ENCODE measurements at places on chromosomes 5 and 9.

DNA sequence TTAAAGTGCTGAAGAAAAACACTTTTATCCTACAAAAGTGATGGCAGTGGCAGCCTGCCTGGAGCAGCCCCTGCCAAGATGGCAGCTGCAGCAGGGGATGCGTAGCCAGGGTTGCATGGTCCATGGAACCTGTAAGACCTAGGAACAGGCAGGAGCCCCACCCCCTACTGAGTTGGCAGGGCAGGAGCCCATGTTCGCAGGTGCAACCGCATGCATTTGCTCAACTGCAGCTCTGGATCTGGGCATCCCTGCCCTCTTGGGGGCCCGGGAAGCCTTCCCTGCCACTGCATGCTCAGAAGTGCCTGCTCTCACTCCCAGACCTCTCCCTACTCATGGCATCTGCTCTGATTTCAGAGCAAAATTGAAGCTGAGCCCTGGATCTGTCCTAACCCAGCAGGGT lies 779.6 kb downstream of the CDH18 start:
- no peak for DNase-seq

DNA sequence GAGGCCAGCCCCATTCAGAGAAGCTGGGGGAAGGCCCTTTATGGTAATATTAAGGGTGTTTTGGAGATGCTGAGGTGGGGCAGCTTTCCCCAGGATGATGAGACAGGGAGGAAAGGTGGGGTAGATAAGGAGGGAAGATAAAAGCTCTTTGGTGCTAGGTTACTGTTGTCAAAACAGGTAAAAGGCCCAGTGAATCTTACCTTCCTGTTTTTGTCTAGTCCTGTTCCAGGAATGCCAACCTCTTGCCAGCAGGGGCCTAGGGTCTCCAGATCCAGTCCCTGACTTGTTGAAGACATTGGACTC lies 797 bp upstream of the CCL27 start:
- no peak for DNase-seq

- no peak for DNase-seq
Observed at GRCh38 chr9:137454145-137454596, 5.0 kb downstream of the NSMF start.

DNA sequence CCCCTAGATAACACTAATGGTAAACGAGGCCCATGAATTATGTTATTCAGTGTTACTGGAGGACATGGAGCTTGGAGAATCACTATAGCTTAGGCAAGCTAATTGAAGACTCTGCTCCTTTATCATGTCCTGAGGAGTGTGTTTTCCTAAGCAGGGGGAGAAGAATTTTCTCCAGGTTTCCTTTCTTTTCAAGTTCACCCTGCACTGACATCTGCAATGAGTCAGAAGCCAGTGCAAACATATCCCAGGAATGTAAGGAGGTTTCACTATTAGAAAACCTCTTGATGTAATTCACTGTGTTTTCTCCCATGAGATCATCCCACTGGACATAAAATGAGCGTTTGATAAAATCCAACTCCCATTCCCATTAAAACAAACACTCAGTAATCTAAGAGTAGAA lies 75.6 kb downstream of the DMRT2 start:
- no peak for DNase-seq

GRCh38 chr5:107955321-107955720 lies 284.6 kb upstream of the EFNA5 start:
- DNase-seq = no peak

- DNase-seq = no peak
Observed at GRCh38 chr5:161745392-161745791, 59.9 kb downstream of the GABRA6 start.

DNA sequence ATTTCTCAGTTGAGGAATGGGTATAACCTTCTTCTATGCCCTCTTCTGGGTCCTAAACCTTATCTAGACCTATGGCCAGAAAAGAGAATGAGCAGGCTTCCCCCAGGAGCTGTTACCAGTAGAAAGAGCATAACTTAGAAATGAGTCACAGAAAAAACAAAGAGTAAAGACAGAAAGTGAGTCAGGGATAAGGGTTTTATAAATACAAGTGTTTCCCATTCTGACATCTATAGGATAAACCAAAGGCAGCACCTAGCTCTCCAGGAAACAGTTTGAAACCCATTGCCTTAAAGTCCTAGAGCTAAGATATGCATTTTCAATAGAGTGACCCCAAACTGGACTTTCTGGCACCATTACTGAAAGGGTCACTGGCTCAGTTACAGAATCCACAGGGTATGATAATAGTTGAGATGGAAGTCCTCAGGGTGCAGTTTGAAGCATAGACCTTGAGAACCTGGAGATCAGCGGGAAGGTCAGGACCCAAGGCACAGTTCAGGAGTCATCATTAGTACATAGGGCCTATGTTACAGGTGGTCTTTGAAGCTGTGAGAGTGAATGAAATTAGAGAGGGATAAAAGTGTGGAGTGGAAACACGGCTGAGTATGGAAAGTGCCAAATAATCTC lies 42.7 kb upstream of the LIFR start:
- DNase-seq = peak; percentile 81

DNA sequence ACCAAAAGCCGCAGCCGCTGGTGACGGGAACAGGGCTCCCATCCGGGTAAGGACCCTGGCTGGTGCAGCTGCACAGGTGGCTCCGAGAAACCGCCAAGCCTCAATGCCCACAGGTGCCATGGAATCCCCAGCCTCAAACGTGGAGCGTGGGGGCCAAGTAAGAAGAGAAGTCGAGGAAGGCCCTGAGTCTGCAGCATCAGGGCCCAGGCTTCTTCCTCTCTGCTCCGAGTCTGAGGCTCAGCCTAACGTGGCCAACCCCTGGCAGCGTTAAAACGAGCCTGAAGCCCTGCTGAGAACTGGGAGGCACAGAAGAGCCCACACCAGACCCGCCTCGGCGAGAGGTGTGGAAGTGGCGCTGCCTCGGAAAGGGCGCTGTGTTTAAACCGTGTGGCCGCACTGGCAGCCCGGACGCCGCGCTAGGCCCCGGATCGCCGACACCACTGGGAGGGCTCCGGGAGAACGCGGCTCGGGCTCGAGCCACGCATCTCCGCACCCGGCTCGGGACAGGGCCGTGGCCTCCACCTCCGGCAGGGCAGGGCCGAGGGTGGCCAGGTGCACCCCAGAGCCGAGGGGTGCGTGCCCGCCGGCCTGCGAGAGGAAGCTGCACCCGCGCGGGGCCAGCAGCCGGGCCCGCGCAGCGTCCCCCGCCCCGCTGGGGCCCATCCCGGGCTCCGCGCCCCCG lies 730 bp downstream of the ZMYND19 start:
- no peak for DNase-seq

GRCh38 chr5:15203376-15203775 lies 296.6 kb upstream of the FBXL7 start:
- DNase-seq = peak; percentile 24

GRCh38 chr9:16618524-16618923 lies 251.9 kb downstream of the BNC2 start:
- DNase-seq = no peak

GRCh38 chr5:82754759-82755158 lies 322.4 kb downstream of the TMEM167A start:
- DNase-seq = no peak

- no peak for DNase-seq
Observed at GRCh38 chr5:65018763-65019162, 250.0 kb downstream of the CWC27 start.

DNA sequence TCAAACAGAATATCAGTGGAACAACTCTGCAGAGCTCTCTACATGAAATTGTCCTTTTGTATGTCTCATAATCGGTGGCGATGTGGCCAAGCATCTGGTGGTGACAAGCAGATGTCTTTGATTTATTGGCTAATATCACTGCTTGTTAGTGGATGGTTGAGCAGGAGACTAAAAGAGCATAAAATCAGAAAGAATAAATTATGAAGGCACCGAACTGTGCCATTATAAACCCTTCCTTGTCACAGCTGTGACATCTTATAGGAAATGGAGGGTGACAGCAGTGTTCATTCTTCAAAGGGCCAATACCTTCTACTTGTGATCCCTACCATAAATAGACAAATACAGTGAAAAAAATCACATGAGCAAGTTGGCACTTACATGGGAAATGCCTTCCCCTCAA lies 1404.3 kb downstream of the MAT2B start:
- DNase-seq = no peak

GRCh38 chr9:37602817-37603216 lies 10.4 kb upstream of the TOMM5 start:
- DNase-seq = no peak

- DNase-seq = no peak
Observed at GRCh38 chr9:600006-600405, 241.5 kb upstream of the DMRT1 start.

GRCh38 chr5:114657342-114658130 lies 295.7 kb downstream of the KCNN2 start:
- DNase-seq = no peak

- no peak for DNase-seq
Observed at GRCh38 chr5:39446231-39446630, 21.5 kb upstream of the DAB2 start.

DNA sequence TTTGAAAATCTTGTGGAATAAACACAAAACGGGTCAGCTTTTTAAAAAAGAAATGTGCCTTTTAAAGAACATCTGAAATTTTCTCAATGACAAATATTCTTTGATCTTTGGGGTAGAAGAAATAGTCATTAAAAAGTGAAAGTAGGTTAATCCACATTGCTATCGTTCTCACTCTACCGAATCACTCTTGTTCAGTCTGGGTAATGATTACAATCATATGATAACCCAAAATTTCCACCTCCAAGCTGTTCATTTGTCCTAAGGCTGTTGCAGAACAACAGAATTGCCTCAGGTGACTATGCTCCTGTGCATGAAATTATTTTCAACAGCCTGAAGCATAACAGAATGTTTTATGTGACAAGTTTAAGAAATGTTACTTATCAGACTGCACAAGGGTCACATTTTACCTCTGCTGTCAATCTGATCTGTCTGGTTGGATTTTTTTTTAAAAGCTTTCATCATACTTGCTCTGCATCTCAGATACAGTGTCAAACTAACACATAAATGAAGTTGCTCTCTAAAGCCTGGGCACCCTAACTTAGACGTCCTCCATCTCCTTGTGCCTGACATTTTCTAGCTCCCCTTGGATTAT lies 227.3 kb downstream of the LURAP1L start:
- no peak for DNase-seq

DNA sequence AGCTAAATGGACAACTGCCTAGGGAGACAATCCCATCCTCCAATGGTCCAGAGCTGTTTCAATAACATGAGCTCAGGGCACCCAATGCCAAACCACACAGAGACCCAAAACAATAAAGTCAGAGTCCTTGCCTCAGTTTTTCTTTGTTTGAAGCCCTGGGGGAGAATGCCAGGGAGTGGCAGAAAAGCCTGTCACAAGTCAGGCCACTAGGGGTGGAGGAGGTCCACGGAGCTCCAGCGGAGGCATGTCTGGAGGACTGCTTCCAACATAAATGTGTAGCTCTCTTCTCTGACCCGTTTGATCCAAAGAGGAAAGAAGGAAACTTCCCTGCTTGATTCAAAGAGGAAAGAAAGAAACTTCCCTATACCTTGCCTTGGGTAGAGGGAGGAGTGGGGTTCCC lies 175.3 kb downstream of the HSPA4 start:
- DNase-seq = no peak

GRCh38 chr9:112378328-112379176 lies 1.4 kb upstream of the HSDL2 start:
- DNase-seq = peak; percentile 4

DNA sequence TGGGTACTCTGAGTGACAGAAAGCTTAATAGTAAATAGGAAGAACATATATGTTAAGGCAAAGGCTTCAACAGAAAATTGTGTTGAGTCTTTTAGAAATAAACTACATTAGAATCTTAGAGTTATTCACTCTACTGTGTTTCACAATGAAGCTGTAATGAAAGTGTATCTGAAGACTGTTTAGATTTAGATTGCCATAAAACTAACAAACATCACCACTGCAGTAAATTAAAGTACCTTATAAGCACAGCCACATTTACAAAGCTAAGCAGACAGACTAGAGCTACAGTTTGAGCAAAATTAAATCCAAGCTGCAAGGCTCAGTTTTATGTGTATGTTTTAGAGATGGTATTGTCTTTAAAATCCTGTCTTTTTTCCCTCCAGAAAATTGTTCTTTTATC lies 172.4 kb downstream of the PBX3 start:
- DNase-seq = no peak

DNA sequence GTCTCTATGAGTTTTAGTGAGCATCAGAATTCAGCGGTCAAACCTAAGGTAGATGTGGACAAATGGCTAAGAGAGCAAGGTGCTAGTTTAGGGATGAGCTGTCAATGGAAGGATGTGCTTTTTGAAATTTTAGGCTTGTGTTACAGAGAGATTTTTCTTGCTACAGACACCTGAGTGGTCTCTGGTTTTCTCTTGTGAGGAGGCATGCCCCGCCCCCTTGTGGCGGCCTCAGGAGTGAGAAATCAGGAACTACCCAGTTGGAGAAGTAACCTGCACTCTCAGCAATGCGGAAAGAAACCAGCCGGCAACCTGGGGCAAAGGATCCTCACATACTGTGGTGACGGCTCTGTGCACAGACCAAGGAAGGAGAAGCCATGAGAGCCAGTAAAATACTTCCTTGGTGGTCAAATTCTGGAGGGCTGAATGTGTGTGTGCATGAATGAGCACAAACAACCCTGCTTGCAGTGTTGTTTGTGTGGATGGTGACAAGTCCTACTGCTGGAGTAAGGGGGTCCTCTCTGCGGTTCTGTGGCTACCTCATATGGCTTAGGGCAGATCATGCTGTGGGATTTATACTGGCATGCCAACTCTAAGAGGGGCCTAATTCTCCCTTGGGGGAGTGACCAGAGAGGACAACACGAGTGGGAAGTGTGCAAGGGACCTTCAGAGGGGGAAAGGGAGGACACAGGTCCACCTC lies 16.7 kb upstream of the HSD17B4 start:
- DNase-seq = peak; percentile 28

DNA sequence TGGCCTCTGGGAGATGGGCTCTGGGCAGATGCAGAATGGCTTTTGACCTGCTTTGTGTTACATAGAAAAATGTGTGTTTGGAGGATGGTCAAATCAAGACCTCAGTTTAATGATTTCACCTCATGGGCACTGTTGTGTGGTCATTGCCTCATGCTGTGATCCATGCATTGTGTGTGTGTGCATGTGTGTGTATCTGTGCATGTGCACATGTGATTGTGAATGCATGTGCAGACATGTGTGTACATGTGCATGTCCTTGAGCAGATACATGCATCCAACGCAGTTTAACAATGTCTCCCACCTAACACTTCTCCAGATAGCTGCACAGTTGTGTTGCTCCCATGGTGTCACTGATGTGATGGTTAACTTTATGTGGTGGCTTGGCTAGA lies 40.1 kb upstream of the S1PR3 start:
- no peak for DNase-seq

- peak; percentile 40 for DNase-seq
Observed at GRCh38 chr9:136787690-136788400, 3.3 kb upstream of the TMEM141 start.

GRCh38 chr5:156469636-156470035 lies 142.7 kb downstream of the SGCD start:
- DNase-seq = no peak

GRCh38 chr9:127264462-127265219 lies at the start of gene GARNL3:
Gene GARNL3 (plus strand): TSS chr9:127264774. CDS start chr9:127264878, 104 bp downstream.
- DNase-seq = no peak

DNA sequence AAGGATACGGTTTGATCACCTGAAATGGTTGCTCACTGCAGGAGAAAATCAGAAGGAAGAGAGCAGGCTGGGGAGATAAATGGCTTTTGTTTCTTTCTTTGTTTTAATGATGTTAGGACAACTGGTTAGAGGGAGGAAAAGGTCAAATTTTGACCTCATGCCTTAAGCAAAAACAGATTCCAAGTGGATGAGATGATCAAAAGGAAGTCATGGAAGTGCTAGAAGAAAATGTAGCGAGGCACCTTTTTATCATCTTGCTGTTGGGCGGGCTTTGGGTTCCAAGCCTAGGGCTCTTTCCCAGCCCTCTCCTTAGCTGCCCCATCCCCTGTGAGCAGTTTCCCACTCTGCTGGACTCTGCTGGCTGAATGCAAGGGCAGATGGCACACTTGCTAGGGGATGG lies 127.9 kb downstream of the ADAMTS2 start:
- DNase-seq = peak; percentile 4
